CMK (cell line): ENCODE measurements at places on chromosomes 12 and 14.

GRCh38 chr14:91036741-91037469, 23.5 kb downstream of the RPS6KA5 start:
- no peak for DNase-seq

- DNase-seq = no peak
Observed at GRCh38 chr14:73665130-73665529, 20.3 kb downstream of the DNAL1 start.

DNA sequence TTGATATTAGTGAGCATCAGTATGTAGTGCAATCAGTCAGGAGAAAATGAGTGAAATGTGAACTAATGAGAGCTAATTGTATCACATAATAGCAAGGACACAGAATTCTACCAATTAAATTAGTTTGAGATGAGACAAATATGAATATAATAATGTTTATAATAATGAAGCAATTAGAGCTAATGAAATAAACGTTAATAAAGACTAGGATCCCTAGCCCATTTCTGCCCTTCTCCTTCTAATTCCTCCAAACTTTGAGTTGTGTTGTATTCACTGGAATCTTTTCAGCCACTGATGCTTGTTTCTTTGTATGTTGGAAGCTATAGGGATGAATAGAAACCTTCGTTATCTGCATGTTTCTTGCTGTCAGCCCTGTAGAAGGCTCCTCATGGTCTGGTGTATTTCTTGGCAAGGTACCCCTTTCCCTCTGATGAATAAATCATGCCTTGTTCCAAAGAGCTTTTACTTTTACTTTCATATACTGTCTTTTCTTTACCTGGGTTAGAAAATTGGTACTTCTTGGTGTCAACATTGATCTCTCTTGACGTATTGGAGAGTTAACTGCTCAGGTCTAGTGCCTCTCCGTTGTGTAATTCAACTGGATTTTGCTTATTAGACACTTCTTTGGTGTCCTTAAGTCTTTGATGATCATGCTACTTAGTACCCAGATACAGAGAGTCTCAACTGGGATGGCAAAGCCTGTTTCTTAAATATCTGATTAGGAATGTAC, 154.8 kb downstream of the PTCSC3 start:
- DNase-seq = no peak

- DNase-seq = no peak
Observed at GRCh38 chr14:99899578-99900178, 106.5 kb downstream of the EML1 start.

DNA sequence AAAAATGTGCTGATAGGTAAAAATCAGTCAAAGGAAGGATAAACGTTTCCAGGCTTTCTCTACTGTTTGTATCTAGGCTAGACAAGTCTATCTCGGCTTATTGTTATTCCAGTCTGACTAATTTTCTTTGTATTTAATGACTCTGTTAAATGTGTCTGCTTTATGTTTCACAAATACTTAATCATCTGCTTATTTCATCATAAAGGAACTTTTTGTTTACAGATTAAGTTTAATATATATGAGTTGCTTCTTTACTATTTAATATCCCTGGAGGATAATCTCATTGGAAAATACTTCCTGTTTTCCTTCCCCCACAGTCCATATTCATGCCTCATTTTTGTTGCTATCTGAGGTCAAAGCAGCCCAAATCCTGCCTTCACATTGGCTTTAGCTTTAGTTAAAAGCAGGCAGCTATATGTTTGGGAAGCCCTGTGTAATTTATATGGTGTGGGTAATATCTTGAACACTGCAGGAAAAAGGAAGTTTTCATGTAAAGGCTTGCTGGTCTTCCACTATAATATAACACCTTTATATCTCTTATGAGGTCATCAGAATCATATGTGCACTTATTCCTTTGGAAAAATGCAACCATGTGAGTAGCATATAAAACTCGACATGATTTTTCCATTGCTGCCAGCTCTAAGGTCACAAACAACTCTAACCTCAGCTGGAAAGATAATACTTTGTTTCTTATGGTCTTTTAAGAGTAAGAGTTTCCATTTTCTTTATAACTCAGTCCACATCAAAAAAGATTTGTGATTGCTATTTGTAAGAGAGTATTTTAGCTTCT, 76.8 kb downstream of the ALX1 start:
- DNase-seq = no peak

GRCh38 chr14:95206534-95206933, 49.2 kb upstream of the DICER1 start:
- DNase-seq = no peak

DNA sequence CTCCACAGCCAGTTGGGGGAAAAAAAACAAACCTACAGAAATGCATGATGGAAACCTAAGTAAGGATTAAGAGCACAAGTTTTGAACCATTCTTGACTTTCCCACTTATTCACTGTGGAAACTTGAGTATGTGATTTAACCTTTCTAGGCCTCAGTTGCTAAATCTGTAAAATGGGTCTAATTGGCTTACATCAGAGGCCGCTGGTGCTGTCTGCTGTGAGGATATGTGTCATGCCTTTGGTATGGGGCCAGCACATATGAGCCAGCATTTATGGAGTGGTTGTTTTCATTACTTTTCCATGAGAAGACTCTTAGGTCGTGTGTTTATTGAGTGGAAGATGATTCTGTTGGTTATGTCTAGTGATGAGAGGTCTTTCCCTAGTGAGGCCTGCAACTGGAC, 102.4 kb downstream of the ESR2 start:
- DNase-seq = no peak

DNA sequence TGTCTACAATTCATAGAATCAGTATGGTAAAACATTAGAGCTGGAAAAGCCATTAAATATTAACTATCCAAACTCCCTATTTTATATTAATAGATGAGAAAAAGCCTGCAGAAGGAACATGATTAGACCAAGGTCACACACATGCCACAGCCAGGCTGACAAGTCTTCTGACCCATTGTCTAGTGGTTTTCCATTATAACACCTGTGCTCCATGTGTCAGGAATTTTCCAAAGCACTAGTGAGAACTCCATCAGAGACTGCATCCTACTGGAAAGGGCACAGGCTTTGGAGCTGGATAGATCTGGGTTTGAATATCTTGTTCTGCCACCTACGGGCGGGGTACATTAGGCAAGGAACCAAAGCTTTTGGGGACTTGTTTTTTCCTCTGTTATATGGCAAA, 325.5 kb downstream of the RAD51B start:
- no peak for DNase-seq

DNA sequence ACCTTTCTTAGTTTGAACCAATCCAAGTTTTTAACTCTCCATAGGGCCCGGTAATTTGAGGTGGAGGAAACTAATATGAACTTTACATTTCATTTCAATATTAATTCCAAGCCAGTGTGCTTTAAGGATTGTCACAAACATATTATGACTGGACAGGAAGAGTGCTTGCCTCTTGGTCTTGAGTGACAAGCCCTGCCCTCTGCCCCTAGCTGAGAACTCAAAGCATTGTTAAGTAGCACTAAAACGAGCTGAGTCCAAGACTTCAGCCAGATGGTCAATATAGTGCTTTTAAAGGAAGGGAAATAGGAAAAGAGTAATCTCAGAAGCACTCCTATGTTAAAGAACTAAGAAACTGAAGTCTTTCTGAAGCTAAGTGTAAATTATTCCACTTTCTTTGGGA, 17.1 kb downstream of the TRMT5 start:
- DNase-seq = no peak

DNA sequence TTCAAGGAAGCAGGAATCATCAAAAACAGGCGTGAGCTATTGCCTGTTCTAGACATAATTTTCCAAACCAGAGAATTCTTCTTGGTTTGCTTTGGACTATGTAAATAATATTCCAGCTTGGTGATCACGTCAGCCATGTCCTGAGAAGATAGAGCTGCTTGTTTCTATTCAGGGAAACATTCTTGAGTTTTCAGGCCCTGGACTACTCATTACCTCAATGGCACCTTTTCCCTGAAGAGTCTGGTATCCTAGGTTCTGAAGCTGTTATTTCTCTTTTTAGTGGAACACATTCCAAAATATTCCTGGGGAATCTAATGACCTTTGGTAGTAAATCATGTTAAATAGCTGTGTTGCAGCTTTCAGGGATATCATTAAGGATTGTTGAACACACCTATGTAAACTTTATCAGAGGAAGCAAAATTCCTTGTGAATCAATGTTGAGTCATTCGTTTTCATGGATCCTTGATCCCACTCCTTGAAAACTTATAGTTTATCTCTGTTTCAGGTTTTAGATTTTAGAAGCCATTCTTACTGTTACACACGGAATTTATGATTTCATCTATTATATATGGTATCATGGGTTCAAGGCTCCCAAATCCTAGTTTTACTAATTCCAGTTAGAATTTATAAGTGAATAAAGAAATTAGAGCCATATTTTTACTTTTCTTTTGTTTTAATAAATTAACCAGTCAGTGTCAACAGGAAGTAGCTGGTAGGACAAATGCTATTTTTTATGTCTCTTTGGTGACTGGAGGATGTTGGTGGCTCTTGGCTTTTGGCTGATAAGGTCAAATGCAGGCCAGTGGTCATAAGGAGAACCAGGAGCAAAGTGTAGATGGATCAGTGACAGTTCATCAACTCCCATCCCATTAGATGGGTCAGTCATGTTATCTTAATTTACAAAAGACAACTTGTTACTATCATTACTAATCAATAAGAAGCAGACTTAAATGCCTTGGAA, 380.1 kb downstream of the ZFP36L1 start:
- DNase-seq = peak; percentile 77

DNA sequence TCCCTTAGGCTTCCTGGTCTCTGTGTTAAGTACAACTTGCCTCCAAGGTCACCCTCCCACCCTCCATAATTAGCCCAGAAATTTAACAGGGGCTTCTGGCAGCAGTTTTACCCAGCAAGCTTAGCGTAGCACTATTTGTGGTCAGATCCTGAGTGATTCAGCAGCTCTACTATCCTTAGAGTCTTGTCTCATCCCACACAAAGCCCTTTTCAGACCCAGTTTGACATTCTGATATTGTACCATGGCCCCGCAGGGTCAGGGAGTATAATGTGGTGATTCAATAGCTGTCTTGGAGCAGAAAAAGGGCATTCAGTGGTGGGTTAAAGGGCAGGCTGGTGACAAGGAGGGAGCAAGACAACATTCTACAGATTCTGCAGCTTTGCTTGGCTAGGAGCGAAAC, 153.8 kb upstream of the DDHD1 start:
- no peak for DNase-seq

GRCh38 chr14:22593189-22593588, 4.2 kb upstream of the DAD1 start:
- DNase-seq = no peak

DNA sequence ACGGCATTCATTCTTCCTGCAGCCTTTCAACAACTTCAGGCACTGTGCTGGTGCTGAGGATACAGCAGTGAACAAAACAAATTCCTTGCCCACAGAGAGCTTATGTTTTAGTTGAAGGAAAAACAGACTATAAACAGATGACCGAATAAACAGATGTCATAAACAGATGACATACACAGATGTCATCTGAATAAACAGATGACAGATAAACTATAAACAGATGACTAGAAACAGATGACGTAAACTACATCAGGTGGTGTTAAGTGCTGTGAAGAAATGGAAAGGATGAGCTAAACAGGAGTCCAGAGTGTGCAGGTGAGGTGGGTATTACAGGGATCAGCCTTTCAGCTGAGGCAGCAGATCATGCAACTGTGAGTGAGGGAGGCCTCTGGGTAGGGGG, 80.9 kb downstream of the FAR2 start:
- DNase-seq = no peak

- no peak for DNase-seq
Observed at GRCh38 chr14:60101786-60102185, 10.1 kb downstream of the PCNX4 start.

DNA sequence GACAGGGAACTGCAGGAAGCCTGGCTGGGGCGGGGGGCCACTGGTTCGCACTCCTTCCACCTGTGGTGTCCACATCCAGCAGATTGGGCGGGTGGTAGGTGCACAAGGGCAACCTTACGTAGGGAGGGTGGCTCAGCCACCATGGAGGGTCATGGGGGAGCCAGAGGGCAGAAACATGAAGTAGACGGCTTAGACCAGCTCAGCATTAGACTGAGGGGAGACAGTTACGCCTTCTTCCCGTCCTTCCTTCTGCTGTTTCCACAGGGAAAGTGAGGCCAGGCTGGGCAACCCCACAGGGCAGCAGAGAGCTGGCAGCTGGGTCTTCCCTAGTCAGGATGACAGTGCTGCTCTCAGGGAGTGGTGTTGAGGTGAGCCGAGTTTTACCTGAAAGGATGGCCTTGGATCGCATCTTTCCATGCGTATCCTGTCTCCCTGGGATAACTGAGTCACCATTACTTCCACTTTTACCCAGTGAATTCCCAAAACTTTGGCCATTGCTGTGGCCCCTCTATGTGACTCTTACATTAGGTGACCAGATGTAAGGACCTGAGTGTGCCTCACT, 170.0 kb upstream of the GZMB start:
- DNase-seq = no peak

GRCh38 chr14:58491593-58491992, 64.1 kb downstream of the KIAA0586 start:
- no peak for DNase-seq
